Nephron progenitor cell (in vitro differentiated cells): ENCODE measurements at places on chromosomes 11 and 22.

GRCh38 chr11:132590986-132591385, 941.3 kb downstream of the OPCML start:
- no peak for DNase-seq

GRCh38 chr22:46878191-46878948, 115.9 kb downstream of the TBC1D22A start:
- no peak for DNase-seq

DNA sequence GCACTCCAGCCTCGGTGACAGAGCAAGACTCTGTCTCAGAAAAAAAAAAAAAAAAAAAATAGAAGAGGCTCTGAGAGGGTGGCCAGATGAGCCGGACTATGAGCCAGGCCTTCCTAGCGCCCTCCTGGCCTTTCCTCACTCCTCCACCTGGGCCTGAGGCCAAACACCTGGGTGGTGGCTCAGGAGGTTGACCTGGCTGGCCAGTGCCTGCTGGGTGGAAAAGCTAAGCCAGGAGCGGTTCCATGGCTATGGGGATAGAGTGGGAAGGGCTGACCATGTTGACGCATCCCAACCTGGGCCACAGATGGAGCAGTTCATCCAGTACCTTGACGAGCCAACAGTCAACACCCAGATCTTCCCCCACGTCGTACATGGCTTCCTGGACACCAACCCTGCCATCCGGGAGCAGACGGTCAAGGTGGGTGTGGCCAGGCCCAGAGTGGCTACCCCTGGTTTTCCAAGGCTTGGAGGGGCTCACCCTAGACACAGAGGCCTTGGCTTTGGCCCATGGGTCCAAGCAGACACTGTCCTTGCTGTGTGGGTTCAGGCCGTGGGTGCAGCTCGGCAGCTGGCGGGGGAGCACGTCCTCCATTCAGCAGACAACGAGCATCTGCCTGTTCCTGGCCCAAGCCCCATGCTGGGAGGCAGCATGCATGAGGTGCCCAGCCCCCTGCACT, 7.6 kb downstream of the SCYL1 start:
- DNase-seq = no peak

DNA sequence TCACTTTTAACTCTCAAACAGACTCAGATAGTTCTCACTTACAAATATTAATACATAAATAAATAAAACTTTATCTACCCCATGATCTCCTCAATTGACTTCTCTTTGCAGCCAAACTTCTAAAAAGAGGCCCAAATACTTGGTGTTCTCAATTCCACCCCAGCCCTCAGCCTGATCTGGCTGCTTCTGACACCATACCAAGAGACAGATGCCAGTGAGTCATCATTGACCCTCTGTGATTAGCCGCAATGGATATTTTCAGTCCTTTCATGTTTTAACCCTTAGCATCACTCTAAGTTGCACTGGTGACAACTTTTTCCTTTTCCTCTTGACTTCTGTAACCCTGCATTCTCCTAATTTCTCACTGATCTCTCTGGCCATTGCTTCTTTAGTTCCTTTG, 184.1 kb upstream of the ARHGAP20 start:
- no peak for DNase-seq

DNA sequence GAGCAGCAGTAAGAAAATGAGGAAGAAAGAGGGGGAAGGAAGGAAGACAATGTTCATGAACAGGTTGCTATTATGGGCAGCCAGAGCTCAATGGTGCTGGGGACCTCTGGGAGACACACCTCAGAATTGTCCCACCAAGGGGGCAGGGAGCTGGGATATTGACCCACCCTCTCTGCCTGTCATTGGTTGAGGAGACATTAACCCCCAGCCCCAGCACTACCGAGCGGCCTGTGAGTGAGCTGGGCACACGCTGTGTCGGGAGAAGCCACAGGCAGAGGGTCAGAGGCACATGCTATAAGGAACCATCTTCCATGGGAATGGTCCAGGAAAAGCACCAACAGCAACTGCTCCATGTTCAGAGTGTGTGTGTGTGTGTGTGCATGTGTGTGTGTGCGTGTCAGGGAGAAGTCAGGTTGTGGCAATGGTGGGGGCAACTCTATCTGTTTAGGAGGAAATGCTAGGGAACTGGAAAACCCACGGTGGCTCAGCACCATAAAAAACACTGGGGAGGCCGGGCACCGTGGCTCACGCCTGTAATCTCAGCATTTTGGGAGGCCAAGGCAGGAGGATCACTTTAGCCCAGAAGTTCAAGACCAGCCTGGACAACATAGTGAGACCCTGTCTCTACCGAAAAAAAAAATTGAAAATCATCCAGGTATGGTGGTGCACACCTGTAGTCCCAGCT, 49.2 kb downstream of the CD6 start:
- DNase-seq = no peak

- DNase-seq = no peak
Observed at GRCh38 chr11:66393954-66394353, 22.4 kb upstream of the SLC29A2 start.

- DNase-seq = no peak
Observed at GRCh38 chr22:45777046-45777851, 105.6 kb downstream of the ATXN10 start.

DNA sequence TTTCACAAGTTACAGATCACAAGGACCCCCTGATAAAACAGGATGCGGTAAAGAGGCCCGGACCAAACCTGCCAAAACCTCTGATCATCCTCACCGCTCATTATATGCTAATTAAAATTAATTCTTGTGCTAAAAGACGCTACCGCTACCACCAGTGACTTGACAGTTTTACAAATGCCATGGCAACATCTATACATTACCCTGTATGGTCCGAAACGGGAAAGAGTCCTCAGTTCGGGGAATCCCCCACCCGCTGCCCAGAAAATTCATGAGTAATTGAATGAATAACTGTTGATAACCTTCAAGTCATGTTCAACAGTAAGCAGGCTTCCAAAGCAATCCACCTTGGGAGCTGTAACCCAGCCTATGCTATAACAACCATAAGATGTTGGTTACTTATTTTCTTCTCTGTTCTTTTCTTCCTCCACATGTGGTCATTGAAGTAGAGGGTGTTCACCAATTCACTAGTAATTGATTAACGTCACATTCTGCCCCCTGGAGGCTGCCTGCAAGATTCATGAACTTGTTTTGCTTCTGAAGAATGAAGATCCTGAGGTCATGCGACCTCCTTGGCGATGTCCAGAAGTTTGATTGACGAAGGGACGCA, 20.6 kb downstream of the APOBEC3H start:
- DNase-seq = peak; percentile 47

DNA sequence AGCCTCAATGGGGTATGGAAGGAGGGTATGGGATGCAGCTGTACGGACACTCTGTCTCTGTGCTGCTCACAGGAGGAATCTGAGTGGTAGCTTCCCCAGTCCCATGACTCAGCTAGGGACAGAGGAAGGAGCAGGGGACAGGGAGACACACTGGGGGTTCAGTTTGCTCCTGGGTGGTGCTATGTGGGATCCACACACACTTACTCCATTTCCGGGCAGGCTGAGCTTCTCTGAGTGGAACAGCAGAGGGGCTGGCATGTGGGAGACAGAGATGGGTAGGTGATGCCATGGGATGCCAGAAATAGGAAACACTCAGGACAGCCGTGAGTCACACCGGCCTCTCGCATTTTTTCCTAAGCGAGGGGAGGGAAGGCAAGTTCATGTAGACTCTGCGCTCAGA, 59.2 kb upstream of the KIRREL3 start:
- no peak for DNase-seq

DNA sequence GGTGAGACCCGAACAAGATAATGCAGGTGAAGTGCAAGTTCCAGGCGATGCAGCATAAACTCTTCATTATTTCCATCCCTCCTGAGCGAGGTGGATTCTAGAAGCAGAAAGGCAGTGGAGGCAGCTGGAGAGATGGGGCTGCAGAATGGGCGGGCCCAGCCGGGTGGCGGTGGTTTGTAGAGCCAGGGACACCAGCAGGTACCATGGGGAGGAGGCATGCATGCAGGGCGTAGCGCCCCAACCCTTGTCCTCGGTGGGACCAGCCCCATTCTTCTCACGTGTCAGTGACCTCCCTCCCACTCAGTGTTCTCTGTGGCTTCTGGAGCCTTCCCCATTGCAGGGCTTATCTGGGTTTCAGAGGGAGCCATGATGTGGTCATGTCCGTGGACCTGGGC, 38.0 kb downstream of the MPPED1 start:
- DNase-seq = no peak

DNA sequence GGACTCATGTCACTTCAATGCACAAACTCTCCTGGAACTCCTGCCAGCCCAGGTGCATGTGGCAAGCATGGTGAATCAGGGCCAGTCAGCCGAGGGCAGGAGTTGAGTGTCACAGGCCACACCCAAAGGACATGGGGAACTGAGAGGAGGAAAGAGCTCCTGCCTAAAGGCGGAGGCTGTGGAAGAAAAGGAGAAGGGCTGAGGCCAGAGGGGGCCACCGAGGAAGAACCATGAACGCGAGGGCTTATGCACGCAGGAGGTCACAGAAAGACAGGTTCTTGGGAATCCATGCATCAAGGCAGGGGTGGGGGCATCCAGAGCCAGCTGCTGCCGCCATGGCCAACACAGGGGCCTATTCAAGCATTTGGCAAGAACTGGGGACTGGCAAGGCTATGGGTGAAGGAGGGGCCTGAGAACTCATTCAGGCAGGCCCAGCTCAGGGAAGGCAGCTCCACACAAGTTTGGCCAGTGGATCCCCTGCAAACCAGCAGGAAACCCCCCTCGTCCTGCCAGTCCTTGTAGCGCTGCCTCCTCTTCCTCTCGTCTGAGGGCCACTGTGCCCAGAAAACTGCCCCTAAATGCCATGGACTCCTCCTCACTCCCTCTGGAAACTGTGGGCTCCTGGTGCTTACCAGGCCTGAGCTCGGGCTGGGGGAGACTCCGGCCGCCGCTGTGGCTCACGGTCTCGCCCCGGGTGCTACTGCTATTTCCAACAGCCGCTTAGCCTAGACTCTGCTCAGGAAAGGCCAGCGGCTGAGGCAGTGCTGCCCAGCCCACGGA, 15.4 kb downstream of the PPM1F start:
- DNase-seq = no peak

GRCh38 chr11:12680246-12680939, 6.2 kb downstream of the TEAD1 start:
- peak; percentile 80 for DNase-seq

DNA sequence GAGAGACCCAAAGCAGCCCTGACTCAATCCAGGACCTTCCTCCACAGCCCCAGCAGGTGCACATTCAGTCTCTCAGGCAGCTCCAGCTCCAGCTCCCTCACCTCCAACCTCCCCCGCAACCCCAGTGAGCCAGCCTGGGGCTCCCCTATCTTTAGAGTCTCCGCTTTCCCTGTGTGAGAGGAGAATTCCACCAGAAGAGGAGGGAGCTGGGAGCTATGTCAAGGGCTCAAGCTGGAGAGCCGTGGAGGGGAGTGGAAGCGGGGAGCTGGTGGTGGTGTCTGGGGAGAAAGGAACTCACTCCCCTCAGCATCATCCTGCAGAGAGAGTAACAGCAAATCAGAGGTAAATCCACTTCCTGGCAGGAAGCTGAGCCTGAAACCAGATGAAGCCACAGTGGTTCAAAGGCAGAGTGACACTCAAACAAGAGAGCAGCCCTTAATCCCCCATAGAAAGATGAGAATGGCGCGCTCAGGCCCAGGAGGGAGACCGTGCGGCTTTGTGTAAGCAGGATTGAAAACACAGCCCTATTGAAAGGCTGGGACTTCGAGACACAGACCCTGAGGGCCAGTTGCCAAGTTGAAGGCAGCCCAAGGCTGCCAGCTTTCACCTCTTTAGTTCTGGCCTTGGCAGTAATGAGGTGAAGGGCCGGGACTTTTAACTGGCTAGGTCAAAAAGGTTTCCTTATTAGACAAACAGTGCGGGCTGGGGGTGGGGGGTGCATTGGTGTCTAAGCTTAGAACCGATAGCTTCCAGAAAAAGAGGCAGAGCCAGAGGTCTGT, 21.4 kb upstream of the CDON start:
- DNase-seq = no peak

DNA sequence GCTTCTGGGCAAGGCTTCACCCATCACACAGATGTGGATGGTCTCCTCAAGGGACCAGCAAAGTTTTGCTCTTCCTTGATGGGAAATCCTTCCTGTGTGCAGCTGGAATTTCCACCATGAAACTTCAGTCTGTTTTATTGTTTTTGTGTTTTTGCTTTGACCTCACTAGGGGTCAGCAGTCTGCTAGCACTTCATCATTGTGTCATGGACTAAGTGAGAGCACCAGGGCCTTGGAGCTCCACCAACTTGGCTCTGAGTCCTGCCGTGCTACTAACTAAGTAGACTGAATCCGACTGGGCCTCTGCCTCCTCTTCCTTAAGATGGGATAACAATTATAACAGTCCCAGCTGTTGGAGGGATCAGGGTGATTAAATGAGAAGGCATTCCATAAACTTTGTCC, 305.8 kb upstream of the NCAM1 start:
- no peak for DNase-seq

GRCh38 chr11:66492161-66492865, 12.1 kb downstream of the DPP3 start:
- no peak for DNase-seq

- DNase-seq = peak; percentile 100
Observed at GRCh38 chr22:21735200-21736083, at the start of gene YPEL1. Gene YPEL1, minus strand, starts transcription at chr22:21735794. Its CDS starts 25,050 bp downstream, at chr22:21710744.

- DNase-seq = peak; percentile 93
Observed at GRCh38 chr11:116605543-116606459, 167.0 kb downstream of the BUD13 start.

DNA sequence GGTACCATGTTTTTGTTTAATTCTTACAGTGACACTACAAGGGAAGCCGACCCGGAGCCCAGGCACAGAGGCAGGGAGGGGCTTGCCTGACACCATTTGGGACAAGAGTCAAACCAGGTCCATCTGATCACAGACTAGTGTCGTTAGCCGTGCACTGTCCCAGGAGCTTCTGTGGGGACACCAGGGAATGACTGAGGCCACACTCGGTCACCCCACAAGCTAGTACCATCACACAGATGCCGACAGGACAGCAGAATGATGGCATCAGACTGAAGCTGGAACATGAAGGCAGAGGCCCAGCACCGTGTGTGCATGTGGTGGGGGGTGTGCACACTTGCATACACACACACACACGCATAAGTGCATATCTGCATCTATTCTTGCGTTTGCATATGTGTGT, 61.5 kb upstream of the NECTIN1 start:
- DNase-seq = no peak

DNA sequence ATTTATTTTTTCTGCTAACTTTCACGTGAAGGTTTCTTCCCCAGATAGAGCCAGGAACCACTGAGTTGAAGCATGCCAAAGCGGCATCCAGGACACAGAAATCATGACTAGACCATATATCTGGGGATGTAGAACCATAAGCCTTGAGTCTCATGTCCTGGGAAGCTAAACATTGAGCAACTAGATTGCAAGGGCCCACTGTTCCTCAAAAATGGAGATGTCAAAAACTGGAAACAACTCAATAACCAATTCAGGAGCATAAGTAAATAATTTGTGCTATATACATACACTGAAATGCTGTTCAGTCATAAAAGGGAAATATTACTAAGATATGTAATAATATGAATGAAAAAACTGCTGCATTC, 29.0 kb upstream of the CARD16 start:
- no peak for DNase-seq

- no peak for DNase-seq
Observed at GRCh38 chr22:35307892-35308291, 8.2 kb downstream of the TOM1 start.

- no peak for DNase-seq
Observed at GRCh38 chr11:3093281-3094191, 36.3 kb upstream of the CARS1 start.
